Activated naive CD4-positive, alpha-beta T cell treated with anti-CD3 and anti-CD28 coated beads, Interleukin-2, amount 50 U/mL, for 72 hours (primary cell): ENCODE measurements at places on chromosomes 3 and 15. TPM values are rescaled to one million over a fixed set of nuclear protein-coding genes. Genes with fewer than 3 reads are reported as not detected.

DNA sequence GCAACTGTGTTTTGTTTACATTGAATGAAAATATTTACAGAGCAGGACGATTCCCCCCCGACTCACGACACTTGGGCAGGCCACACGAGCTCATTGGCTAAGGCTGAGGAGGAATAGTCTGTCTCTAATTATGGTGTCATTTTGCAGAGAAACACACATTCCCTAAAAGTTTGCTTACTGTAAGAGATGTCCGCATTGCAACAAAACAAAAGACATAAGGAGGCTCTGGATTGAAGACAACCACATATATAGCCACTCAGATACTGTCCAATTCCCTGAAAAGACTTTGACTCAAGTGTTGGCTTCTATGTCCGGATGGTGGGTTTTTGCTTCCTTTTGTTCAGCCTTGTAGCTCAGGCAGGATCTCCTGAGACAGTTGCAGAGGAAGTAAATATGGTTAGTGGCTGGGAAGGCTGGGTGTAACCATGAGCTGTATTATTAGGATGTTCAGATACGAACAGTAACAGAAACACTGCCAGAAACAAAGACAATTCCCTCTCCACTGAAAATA, 170.4 kb downstream of the KLHL25 start:
- no peak for DNase-seq

DNA sequence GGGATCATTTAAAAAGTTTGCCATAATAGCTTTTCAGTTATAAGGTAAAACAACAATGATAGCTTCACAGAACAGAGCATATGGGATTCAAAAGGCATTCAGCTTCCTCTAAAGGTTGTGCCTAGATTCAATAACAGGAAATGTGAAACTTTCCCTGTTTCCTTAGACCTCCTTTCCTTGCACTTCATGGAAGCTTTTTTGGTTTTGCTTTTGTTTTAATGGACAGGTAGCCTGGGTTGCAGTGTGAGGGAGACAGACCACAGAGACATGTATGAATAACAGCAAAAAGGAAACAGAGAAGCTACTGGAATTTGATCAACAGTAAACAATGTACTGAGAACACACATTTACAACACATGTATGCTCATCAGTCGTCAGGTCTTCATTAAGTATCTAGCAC, 2.3 kb upstream of the TNFAIP8L3 start:
- DNase-seq, result no peak

Gene GPR149
- total RNA-seq, result not detected

GRCh38 chr3:112908252-112908651, 61.6 kb upstream of the CD200R1L start:
- DNase-seq, result no peak

GRCh38 chr15:93029836-93030429, 59.1 kb downstream of the RGMA start:
- peak; percentile 54 for DNase-seq

Gene IL17RB
- 0.12 TPM for total RNA-seq

Gene PSMD6
- 87.1 TPM for total RNA-seq

DNA sequence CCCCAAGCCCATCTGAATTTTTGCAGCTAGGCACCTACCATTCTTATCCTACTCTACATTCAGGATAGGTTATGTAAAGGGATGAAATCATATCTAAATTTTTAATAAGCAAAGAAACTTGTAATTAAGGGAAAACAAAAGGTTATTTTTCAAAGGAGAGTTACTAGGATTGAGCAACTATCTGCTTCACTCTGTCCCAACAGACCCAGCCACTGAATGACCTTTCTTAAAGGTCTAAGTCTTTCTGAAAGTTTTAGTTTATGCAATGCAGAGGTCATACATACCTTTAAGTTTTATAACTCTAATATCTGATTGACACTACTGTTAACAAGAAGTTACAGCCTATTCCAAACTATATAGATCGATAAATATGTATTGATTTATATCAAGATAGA, 209.2 kb upstream of the CTNNB1 start:
- no peak for DNase-seq

DNA sequence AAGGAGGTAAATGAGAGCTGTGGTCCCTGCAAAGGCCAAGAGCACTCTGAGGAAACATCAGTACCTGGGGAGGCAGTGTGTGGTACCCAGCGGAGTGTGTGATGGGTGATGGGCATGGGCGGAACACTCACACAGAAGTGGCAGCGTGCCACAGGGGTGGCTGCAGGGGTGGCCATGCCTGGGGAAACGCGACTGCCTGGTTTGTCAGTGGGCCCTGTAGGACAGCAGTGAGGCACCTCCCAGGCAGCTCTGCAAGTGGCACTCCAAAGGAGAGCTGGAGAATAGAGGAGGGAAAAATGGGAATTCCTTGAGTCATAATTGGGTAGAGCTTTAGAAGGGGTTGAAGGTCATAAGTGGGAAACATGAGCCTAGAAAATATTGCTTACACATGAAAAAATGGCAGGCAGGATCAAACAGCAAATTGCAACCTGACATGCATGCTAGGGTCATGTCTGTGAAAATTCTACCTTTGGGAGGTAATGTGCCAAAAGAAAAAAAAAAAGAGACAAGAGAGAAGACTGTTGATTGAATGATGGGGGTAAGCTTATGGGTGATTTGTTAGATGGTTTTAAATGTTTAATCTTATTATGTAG, 138.4 kb downstream of the RPLP1 start:
- no peak for DNase-seq

DNA sequence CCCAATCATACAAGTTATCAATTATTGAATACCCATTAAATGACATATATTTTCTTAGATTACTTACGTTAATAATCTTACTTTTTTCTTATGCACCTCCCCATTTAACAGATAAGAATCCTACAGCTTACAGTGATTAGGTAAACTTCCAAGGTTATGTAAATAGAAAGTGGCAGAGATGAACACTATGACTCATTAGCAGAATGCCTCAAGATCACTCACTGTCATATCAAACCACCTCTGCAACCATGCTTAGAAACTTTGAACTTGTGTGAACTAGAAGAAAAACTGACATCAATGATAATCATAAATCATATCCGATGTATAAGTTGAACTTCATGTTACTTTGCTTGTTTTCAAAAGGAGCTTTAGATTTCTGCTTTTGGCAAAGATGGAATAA, 911.6 kb upstream of the ARPP21 start:
- no peak for DNase-seq

DNA sequence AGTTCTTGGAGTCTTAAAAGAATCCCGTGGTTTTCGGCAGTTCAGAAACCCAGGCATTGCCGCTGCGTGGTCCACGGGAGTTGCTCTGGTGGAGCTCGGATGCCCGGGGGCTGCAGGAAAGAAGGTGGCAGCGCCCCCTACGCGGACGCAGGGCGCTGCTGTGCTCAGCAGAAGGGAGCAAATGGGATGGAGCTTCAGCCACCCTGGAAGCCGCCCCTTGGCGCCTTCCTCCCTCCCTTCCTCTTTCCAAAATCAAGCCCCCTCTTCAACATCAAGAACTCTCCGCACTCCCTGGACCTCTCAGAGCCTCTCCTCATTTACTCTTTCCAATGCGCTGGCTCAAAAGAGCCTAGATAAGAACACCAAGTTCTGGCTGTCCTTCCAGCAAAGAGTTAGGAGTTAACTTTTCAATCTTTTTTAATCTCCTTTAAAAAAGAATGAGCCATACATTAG, 880 bp upstream of the CHRNA7 start:
- no peak for DNase-seq

DNA sequence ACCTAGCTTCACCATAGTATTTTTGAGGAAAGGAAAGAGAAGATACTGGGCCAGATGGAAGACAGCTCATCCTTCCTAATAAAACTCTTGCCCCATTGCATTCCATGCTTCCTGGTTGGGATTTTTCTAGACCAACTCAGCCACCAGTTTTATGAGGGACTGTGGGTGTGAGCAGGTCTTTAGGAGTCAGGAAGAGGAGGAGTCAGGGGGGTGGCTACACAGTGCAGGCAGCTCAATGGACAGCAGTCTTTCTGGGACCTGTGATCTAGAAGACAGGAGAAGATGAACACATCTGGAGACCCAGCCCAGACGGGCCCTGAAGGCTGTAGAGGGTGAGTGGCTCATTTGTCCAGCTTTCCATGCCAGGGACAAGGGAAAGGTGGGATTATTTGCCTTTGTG, at the start of gene NOX5:
TSS of gene NOX5 (plus strand) at position 242 of the 400 bp plus-strand sequence. CDS start at position 283, 41 bp downstream.
- DNase-seq, result no peak

Gene RPS27L
- total RNA-seq, result 223 TPM

- no peak for DNase-seq
These were observed 479.8 kb downstream of the PLOD2 start for GRCh38 chr3:145681181-145681580.

DNA sequence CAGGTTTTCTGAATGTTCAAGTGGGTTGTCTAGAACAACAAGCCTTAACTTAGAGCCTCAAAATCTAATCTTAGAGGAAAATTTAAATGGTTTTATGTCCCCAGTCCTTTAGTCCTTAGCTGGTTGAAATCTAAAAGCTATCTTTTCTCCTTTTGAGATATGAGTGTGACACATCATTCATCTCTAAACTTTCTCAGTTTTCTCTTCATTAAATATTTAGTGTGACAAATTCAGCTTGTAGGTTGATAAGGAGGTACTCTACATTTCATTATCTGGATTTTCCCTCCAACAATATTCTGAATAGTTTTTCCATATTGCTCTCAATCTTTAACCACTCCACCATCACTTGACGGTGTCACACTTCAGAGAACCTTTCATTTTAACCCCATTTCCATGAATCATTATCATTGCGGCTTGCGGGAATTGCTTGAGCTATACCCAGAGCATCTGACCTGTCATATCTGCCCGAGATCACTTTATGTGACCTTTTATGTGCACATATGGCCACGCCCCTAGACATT, 16.1 kb upstream of the ATP8B4 start:
- peak; percentile 69 for DNase-seq

DNA sequence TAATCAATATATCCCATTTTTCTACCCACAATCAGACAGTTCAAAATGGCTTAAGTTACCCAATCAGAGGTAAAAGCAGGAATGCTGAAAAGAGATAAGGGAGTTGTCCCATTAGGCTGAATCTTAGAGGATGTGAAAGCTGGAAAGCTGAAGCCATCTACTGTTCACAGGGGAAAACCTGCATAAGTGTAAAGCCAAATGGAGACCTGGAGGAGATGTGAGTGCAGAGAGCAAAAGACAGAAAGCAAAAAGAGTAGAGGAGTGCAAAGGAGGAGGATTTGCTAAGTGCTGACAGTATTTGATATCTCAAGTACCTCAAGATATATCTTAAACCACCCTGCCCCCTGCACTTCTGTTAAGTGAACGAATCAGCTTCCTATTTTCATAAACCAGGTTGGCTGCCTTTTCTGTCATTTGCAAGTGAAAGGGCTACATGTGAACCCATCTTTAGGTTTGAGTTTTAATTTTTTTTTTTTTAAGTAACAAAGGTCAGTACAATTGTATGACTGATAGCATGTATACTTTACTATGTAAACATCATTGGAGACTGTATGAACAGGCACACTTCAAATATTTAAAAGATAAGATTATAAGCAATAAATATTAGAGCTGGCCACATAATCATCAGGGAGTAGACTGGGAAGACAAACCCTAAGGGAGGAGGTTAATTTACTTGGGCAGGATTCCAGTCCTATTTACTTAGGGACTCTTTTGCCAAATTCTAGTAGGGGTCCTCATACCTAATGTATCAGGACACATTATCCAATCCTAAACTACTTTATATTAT, 22.8 kb upstream of the P2RY1 start:
- no peak for DNase-seq

Gene GASK1A
- not detected for total RNA-seq

GRCh38 chr3:96169111-96169766, 645.2 kb upstream of the EPHA6 start:
- no peak for DNase-seq

- DNase-seq, result no peak
These were observed 50.7 kb downstream of the ADAMTS17 start for GRCh38 chr15:100291106-100291505.

Gene TOMM70
- 47.2 TPM for total RNA-seq

DNA sequence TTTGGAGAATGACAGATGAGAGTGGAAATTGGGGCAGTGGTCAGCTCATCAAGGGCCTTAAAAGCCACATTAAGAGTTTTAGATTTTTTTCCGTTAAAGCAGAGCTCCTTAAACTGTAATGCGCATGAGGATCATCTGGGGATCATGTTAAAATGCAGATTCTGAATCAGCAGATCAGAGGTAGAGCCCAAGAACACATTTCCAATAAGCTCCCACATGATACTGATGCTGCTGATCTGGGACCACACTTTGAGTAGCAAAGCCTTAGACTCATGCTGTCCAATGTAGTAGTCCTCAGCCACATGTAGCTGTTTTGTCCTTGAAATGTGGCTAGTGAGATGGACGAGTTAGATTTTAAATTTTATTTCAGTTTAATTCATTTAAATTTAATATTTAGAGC, 26.3 kb upstream of the POMGNT2 start:
- no peak for DNase-seq

DNA sequence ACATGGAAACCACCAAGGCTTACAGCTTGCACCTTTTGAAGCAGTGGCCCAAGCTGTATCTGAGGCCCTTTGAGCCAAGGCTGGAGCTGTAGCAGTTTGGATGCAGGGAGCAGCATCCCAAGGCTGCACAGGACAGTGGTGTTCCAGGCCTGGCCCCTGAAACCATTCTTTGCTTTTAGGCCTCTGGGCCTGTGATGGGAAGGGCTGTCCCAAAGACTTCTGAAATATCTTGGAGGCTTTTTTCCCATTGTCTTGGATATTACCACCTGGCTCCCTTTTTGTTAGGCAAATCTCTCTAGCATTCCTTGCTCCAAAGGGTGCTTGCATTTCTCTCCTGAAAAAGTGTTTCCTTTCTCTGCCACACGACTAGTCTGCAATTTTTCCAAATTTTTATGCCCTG, 302.8 kb upstream of the MDFIC2 start:
- no peak for DNase-seq

Gene GP9
- not detected for total RNA-seq

GRCh38 chr3:117447419-117447818, 737.8 kb downstream of the TUSC7 start:
- no peak for DNase-seq

DNA sequence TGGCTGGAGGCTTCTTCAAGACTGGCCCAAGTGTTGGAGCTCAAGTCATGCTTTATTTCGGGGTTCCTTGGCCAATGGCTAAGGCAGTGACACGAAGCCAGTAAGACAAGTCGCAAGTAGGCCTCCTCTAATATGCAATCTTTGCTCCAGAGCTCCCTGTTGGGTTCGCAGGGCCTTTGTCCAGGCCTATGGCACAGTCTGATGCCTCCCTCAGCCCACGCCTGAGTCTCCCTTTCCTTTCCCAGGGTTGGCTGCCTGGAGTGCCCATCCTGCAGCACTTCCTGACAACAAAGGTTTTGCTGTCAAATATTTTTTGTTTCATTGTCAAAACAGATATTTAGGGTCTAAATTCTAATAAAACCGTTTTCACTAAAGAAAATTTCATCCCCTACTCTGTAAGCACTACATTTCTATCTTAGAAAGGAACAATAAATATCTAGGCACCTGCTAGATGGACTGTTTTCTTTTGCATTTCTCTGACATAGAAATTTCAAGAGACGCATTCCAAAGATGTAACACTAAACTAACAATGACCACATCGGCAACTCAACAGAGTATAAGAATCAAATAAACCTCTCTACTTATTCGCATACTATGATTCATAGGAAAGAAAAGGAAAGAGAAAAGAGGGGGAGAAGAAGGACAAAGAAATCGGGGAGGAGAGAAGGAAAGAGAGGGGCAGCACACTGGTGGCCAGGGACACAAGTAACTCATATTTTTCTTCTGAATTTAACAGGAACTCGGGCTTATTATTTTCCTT, 393.1 kb upstream of the ATP11B start:
- DNase-seq, result no peak
